ENCODE measurements at places on chromosomes 3 and 15.

GRCh38 chr3:106862067-106862466 is 515.2 kb upstream of the CCDC54 start:
- no peak for DNase-seq

DNA sequence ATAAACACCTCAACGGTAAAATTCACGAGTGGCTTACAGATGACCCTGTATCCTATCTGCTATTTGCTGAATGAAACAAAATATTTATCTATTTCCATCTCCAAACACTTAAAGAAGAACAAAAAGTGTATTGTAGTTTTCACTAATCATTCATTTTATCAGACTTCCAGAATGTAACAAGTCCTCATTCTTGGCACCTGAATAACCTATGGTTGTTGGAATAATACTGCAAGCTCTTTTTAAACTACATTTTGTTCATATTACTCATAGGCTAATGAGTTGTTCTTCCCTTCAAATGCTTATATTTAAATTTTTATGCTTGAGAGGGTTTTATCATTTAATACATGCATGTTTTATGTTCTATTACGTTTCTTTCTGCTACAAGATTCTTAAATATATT is 1434.1 kb downstream of the SI start:
- DNase-seq, result no peak

GRCh38 chr3:35437381-35437780 is 201.9 kb upstream of the ARPP21 start:
- no peak for DNase-seq

DNA sequence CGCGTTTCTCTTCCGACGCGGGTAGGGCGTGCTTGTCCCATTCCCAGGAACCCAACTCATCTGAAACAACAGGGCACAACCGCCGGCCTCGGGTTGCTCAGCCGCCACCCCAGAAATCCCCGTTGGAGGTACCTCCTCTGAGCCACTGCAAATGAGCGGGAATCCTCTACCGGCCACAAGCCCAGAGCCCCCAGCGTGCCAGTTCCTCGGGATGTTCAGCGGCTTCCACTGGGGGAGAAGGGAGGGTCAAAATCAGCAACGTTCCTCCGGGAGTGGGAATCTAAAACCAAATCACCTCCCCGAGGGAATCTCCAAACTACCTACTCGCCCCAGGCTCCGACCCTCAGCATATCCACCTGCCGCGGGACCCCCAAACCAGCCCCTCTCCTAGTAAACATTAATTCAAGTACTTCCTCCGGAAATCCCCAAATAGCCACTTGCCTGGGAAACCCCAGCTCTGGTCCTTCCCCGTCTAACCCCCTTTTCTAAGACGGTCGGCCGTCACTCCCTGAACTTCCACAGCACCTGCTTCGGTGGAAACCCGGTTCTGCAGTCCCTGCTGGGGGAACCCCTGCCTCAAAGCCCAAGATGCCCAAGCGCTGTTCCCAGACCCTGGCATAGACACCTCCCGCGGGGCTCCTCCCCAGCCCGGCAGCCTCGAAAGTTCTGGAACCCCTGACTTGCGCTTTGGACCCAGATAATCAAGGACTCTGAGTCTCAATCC is 887 bp downstream of the OXTR start:
- DNase-seq, result no peak

- DNase-seq, result no peak
These were observed 24.5 kb upstream of the TRAK1 start for GRCh38 chr3:42066516-42067181.

- no peak for DNase-seq
These were observed 82.9 kb upstream of the PXYLP1 start for GRCh38 chr3:141148770-141149169.

- no peak for DNase-seq
These were observed 4.0 kb upstream of the PARP6 start for GRCh38 chr15:72276326-72276700.
